Epithelial cell of esophagus (primary cell): ENCODE measurements at places on chromosomes 13 and 19.

GRCh38 chr19:11238041-11238440, 1.4 kb upstream of the ANGPTL8 start:
- DNase-seq = no peak

DNA sequence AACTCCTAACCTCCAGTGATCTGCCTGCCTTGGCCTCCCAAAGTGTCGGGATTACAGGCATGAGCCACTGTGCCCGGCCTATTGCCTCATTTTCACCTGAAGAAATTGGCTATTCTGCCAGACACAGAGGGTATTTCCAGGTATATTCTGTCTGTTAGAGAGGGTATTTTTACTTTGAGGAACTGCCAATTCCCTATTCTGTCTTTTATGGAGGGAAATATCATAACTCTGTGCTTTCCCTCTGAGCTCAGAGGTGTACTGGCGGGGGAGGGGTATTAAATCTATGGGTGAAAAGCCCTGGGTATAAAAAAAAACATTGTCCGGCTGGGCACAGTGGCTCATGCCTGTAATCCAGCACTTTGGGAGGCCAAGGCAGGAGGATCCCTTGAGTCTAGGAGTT, 24.8 kb downstream of the TSKS start:
- DNase-seq = no peak

GRCh38 chr13:99955747-99956472, 15.7 kb downstream of the ZIC5 start:
- no peak for DNase-seq

DNA sequence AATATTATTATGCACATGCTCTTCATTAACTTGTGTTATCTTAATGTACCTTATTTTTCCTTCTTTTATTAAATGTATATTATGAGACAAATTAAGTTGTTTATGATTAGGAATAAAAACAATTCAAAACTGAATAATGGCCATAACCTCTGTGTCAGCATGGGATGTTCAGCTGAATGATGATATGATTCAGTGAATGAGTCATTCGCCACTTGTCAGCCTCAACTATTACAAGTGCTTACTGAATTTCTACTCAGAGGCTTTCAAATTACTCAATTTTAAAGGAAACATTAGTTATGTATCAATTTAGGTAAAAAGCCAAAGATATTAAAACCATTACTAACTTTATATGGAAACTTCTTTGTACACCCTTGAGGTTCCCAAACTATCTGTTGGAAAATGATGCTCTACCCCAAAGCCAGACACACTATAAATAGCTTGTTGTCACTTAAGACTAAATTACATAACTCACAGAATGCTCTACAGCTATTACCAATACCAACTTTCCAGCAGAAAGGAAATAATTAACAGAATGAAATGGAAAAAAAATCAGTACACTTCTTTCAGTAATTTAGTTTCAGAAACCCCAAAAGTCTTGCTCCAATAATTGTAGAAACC, 14.4 kb downstream of the LIG4 start:
- peak; percentile 81 for DNase-seq

GRCh38 chr19:16244091-16244490, 46.4 kb downstream of the AP1M1 start:
- no peak for DNase-seq

GRCh38 chr19:46495786-46496099, at the start of gene PNMA8B:
Gene PNMA8B (minus strand): TSS chr19:46495867. CDS start chr19:46495465, 402 bp downstream.
- DNase-seq = peak; percentile 90

- DNase-seq = no peak
Measured at GRCh38 chr13:45700971-45701900, 884 bp upstream of the CBY2 start.

- no peak for DNase-seq
Measured at GRCh38 chr19:1826557-1827521, 14.8 kb upstream of the ATP8B3 start.

- DNase-seq = no peak
Measured at GRCh38 chr13:40790154-40790616, 774 bp downstream of the SLC25A15 start.

GRCh38 chr19:501646-502045, 5.4 kb downstream of the MADCAM1 start:
- no peak for DNase-seq

DNA sequence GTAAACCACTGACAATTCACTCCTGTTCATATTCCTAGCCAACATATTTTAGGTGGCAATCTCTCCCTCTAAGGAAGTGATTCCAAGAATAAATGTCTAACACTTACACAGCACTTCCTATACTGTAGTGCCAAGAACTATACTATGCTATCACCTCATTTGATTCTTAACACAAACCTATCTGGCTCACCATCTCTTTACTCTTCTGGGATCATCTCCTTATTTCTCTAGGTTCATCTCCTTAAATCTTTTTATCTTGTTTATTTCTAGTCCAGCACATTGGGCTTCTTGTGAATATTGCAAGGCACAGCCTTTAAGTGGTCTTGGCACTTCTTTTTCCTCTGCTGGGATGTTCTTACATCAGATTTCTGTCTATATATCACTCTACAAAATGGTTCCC, 366.3 kb downstream of the SLITRK6 start:
- no peak for DNase-seq

GRCh38 chr19:10398819-10399218, 4.5 kb downstream of the CDC37 start:
- DNase-seq = no peak

DNA sequence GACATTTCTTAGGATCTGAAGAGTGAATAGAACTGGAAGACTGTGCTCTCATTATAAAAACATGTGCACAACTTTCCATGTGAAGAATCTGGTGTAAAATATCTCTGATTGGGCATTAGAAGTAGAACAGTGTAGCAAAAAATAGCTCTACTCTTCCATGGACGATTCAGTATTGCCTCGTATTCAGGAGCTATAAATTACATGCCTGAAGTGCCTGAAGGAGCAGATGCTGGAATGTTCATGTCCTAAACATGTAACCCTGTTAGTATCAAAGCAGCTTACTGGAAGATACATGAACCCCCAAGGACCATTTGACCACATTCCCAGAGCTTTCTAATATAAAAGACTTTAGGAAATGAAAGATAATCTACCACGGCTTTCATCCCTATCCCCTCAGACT, 528.9 kb downstream of the DACH1 start:
- no peak for DNase-seq

DNA sequence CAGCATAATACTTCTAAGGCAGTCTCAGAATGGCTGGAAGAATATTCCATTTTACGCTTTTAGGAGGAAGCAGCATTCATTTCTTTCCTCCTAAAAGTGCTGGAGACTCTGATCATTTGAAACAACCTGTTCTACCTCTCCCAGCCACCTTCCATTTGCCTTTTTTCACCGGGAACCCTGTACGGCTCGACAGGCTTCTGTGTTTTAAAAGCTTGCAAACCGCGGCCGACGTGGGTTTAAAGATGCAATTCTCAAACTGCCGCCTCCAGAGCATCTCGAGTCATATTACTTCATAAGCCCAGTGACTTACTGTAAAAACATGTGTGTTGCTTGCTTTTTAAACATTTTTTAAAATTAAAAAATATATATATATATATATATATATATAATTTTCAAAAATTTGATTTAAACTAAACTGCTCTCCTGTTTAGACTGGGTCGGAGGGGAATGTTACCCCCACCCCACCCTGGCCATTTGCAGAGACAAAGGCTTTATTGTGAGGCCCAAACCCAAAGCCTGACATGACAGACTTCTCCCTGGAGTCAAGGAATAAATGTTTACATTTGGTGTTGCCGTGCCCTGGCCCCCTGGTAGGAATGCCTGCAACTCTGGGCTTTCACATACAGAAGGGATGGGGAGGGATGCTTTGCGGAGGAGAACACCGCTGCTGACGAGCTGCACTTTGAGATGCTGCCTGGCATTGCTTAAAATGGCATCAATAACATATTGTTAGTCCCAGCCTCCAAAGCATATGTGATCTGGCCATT, 30.4 kb downstream of the ZNF536 start:
- DNase-seq = no peak

- DNase-seq = peak; percentile 69
Measured at GRCh38 chr13:36029166-36029565, 102.0 kb downstream of the DCLK1 start.

DNA sequence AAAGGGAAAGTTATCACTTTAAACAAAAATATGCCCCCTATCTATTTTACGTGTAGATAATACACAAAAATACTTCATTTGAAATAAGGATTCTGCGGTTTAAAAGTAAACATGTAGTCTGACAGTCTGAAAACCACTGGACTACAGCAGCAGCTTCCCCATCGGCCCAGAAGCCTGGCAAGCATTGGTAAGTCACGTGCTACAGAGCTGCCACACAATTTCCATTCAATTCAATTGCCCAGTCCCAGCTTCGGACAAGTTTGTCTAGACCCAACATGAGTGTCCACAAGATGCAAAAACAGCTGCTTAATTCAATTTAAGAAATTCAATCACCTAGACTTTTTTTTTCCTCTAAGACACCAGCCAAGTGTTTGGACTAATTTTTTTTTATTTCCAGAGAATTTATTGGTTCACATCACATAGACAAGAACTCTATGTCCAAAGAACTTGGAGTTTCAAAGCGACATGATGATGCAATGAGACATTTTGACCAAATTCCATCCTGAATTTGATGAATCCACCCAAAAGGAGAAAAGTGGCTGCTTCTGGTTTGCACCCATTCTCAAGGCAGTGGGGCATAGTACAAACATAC, 458.9 kb downstream of the COG6 start:
- DNase-seq = no peak

DNA sequence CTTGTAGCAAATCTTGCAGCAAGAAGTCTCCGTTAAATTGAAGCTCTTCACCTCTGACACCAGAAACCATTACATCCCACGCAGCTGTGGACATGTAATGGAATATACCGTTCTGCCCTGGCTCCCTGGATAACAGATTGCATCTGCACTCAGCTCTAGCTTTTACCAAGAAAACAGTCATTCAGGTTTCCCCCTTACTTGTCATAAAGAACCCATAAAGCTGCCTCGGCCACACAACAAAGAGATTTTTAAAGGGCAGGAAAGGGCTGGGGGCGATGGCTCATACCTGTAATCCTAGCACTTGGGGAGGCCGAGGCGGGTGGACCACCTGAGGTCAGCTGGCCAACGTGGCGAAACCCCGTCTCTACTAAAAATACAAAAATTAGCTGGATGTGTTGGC, 127.6 kb upstream of the RFC3 start:
- no peak for DNase-seq

GRCh38 chr13:50326811-50327210, 311.6 kb downstream of the KCNRG start:
- no peak for DNase-seq

- DNase-seq = peak; percentile 7
Measured at GRCh38 chr13:89897681-89898080, 1449.8 kb upstream of the MIR17HG start.

DNA sequence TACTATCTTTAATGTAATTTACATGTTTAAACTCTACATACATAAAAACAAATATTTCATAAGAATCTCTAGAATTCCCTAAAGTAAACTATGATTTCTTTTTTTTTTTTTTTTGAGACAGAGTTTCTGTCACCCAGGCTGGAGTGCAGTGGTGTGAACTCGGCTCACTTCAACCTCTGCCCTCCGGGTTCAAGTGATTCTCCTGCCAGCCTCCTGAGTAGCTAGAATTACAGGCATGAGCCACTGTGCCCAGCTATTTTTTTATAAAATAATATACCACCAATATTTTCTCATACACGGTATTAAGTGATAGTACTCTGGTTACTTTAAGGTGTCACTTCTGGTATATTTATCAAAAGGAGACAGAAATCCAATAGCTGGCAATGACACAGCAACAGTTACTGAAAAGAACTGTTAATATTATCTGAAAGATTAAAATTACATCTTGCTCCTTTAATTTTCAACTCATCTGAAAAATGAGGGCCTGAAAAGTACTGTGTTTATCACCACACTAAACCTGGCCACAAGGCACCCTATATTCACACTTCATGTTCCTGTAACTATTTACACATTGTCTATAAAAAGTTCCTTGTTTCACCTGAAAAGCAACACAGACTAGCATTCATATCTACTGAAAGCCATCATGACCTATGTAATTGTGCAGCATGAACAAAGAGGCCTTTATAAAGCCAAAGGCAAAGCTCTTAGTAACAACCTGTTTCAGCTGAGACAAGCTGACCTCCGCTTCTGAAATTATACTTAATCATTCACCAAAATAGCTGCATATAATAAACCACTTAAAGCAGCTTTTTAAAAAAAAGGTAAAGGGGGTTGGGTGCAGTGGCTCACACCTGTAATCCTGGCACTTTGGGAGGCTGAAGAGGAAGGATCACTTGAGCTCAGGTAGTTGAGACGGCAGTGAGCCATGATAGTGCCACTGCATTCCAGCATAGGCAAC, 106.1 kb downstream of the SLC25A15 start:
- no peak for DNase-seq

- DNase-seq = no peak
Measured at GRCh38 chr13:110471833-110472162, 89.7 kb downstream of the RAB20 start.
